Right kidney (tissue), 9 donors: ENCODE measurements at places on chromosomes 5 and 9.

- no peak for DNase-seq
Observed at GRCh38 chr5:43168175-43168574, 23.9 kb upstream of the NIM1K start.

DNA sequence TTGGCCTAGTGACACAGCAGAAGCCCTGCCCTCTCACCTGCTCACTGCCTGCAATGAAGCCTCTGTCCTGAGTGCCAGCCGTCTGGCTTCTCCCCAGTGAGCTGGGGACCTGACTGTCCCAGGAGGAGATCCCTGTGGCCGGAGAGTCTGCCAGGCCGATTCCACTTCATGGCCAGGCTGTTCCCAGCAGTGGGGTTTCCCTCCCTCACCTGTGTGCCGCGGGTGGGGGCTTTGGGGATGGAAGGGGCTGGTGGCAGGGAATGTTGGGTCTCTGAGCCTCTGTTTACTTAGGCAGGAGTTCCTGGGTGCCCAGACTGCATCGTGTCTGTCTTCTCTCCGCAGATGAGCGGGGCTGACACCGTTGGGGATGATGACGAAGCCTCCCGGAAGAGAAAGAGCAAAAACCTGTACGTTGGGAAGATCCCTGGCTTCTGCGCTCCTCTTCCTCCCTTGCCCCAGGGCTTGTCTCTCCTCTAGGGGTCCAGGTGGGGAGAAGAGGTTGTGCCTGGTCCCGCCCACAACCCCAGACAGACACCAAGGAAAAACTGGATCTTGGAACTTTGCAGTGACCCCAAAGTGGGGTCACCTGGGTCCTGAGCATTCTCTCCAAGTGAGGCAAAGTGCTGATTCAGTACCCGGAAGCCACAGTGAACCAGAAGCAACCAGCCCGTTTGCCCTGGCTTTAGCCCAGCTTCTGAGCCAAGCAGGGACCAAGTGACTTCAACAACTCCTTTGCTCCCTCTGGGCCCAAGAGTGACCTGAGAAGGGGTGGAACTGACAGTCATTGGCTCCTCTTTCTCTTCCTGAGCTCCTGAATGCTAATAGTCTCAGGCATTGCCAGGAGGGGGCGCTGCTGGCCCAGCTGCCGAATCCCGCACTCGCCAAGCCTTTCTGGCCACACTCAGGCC lies 127.7 kb downstream of the RGS3 start:
- peak; percentile 64 for DNase-seq

GRCh38 chr9:125556046-125556721 lies 150.8 kb downstream of the MAPKAP1 start:
- DNase-seq = no peak

DNA sequence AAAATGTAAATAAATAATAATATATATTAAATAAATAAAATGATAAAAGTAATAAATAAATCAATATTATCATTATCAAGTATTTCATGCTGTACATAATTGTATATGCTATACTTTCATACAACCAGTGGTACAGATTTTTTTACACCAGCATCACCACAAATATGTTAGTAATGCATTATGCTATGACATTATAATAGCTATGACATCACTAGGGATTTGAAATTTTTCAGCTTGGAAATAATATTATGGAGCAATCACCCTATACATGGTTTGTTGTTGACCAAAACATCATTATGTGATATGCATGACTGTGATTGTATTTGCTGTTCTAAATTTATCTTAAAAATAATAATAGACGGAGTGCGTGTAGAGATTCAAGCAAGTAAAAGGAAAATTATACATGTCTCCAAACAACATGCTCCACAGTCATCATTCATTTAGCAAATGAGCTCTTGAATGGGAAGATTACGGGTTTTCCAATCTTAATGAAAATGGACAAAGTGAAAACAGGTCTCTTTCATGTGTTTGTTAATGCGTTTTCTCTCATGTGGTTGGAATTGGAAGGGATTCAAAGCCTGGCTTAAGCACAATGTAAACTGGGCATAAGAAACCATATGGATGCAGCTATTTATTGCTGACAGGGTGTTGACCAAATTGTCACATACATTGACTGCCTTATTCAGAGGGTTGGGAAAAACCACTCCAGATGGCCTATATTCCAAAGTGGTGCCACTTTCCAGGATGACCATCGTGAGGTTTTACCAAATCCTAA lies 643.0 kb upstream of the RGMB start:
- DNase-seq = no peak

GRCh38 chr9:109966643-109967368 lies 186.8 kb downstream of the PALM2AKAP2 start:
- no peak for DNase-seq

DNA sequence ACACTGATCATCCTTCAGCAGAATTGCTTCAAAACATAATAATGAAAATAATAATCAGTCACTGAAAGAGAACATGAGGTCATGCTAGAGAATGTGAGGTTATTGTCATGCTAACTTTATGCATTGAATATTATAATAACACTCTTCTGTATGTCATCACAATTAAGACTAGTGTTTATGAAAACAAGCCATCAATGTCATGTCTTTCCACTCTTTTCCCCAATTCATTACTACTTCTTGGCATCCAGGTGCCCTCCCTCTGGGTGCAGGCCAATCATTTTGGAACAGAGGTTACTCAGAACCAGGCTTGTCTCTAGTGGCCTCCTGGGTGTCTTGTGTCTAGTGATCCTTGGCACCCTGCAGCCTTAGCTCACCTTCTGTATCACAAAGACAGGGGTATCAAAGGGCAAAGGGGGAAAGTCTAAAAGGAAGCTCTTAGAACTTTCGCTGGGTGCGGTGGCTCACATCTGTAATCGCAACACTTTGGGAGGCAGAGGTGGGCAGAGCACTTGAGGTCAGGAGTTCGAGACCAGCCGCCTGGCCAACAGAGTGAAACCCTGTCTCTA lies 217.6 kb upstream of the PIK3R1 start:
- DNase-seq = no peak

DNA sequence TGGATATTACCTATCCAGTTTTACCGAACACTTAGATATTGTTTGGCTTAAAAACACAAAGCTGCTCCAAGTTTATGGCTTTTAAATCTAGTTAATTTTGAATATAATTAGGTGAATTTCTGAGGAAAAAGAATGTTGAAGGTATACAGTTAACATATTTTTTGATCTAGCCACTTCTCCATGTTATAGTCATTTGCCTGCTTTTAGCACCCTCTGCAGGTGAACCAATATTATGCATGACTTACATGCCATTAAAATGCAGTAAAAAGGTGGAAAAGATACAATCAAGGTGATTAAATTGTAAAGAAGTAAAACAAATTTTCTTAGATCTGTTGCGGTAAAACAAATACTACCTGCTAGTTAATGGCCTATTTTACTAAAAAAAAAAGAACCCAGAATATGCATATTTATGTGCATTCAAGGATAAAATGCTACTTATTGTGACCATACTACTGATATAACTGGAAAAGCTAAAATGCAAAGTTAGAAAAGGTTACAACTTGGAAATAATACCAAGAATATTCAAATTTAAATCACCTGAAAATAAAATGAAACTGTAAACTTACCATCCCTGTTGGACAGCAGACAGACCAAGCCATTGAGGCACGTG lies 132.1 kb downstream of the AP3B1 start:
- no peak for DNase-seq

- DNase-seq = no peak
Observed at GRCh38 chr9:14293801-14294200, 20.1 kb downstream of the NFIB start.

DNA sequence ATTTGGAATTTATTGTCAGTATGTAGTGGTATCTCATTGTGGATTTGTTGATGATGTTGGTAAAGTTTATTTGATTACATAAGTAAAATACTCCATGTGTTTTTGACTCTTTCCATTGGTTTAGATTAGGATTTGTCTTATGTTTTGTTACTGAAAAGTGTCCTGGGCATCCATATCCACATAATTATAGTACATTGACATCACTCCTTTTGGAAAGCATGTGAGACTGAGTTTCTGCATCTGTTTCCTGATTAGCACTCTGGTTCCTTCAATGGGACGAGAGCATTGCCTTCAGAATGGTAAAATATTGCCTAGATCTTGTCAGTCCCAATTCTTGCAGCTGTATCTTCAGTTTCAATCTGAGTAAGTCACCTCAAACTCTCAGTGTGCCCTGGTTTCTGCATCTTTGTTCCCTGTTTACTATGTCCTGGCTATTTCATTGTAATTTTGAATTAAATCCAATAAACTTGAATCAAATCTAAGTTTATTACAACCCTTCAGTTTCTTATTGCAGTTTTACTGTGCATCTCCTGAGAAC lies 128.1 kb downstream of the FBXO38 start:
- no peak for DNase-seq

- DNase-seq = no peak
Observed at GRCh38 chr5:27080147-27080546, 41.8 kb upstream of the CDH9 start.

DNA sequence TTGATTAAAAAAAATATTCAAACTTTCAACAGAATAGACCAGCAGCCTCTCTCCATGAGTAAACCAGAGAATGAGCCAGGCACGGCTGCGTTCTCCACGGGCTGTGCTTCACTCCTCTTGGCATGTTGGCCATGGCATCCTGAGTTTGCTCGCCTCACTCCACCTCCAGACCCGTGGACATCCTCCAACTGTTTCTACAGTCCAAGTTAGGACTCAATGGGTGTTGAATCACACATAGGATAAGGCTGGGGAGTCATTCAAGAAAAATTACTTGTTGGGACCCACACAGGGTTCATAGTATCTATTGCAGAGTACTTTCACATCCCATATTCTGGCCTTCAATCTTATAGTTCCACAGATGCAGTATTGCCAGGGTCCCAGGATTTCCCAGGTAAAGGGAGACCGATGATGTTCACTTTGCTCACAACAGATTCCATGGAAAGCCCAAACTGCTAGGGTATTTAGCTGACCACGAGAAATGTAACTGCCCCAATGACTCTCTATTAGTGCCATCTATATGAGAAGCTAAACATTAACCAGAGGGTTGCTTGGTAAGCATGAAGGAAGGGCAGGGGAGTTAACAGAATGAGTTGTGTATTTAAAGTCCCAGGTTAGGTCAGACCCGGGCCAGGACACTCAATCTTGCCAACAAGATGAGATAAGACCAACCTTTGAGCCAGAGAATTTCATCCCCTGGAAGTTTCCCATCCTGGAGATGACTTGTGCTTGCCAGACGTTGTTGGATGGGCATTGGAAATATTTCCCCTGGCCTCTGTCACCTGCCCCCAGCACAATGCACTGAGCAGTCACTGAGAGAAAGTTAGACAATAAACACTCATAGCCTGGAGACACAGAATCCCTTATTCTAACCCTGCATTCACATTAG lies 19.7 kb upstream of the GDA start:
- no peak for DNase-seq

- DNase-seq = peak; percentile 79
Observed at GRCh38 chr9:34179213-34180136, 632 bp downstream of the UBAP1 start.

GRCh38 chr5:4142842-4143241 lies 547.2 kb downstream of the IRX1 start:
- no peak for DNase-seq

DNA sequence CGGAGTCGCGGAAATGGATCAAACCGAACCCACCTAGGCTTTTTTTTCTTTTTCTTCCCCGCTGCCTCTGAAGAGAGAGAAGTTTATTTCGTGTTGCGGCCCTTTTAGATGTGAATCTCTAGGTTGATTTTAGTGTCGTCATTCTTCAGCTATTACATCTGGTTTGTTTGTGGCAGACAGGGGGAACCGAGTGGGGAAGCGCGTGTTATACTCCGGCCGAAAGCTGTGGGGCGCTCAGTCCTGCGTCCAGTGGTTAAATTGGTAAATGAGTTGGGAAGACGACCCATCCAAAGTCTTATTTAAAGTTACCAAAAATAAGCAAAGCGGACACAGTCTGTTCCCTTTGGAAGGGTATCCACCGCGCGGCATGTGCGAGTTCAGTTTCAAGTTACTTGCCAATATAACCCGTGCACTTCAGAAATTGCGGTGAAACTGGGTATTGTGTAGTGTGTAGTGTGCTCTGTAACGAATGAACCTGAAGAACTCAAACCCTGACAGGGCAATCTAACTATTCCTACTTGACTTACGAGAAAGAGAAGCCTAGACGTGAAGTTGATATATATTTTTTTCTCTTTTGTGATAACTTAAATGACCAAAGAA lies 1.3 kb downstream of the MAN2A1 start:
- peak; percentile 87 for DNase-seq

DNA sequence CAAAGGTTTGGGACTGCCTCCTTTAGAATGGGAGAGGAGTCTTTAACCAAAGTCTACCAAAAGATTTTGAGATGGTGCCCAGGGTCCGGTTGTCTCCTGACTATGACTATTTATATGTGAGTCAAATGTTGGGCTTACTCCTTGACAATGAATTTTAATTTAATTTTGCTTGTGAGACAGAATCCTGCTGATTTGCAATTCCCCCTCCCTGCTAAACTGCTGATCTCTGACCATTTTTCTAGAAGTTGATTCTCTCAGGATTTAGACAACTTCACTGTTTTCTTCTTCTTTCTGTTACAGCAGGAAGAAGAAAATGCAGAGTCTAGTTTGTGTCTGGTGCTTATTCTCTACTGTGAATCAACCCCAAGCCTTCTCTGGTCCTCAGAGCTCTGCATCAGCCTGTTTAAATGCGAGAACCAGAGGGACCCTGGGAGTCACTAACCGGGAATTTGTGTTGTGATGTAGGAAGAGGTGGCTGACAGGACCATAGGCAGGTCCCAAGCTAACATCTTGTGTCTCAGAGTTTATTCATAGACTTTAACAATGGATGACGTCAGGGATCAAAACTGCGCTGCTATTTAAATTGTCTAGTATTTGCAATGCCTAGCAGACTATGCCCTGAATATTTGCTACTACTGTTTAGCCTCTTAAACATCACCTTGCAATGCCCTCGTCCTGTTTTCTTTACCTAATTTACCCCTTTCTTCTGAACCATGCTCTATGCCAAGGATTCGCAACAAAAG lies 124.0 kb upstream of the TAF11L2 start:
- no peak for DNase-seq

- no peak for DNase-seq
Observed at GRCh38 chr5:140883373-140883772, 1.4 kb downstream of the PCDHA13 start.

DNA sequence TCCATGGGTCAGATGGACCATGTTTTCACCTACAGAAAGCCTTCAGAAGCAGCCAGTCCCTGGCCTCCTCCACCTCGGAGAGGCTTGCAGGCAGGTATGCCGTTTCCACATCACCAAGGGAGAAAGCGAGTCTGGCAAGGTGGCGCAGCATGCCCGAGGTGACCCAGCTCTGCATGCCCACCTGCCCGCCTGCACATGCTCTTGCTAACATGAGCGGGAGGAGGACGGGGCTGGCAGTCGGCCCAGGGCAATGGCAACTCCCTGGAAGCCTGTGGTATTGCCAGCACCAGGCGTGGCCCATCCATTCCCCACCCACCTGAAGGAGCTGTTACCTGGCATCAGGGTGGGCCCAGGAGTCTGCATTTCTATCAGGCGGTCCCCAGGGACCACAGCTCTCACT lies 3.3 kb upstream of the NINJ1 start:
- DNase-seq = no peak

DNA sequence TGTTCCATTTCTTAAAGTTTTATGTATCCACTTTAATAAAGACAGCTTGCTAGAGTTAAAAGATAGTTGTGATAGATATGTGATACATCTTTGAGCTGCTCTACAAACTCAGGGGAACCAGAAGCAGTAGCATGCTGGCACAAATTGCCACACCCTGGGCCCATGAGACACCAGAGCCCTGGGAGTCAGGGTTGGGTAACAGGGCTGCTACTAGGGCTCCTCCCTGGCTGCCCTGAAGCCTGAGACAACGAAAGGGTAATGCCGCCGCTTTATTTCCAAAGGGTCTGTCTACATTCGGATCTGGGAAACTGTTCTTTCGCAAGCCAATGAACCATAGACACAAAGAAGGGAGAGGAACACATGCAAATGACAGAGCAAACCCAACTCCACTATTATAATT lies 29.2 kb downstream of the PTPN3 start:
- no peak for DNase-seq

GRCh38 chr5:33650911-33651310 lies 210.1 kb downstream of the TARS1 start:
- no peak for DNase-seq
